ENCODE measurements at places on chromosomes 13 and 19. TPM values are rescaled to one million over a fixed set of nuclear protein-coding genes. Genes with fewer than 3 reads are reported as not detected.

DNA sequence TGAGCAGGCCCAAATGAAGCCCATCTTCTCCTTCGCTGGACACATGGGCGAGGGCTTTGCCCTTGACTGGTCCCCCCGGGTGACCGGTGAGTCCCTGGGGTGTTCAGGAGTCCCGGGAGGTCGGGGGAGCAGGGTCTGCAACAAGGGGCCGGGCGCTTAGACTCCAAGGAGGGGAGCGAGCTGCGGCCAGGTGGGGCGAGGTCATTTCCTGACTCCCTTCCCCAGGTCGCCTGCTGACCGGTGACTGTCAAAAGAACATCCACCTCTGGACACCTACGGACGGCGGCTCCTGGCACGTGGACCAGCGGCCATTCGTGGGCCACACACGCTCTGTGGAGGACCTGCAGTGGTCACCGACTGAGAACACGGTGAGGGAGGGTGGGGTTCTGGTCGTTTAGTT is 4.7 kb downstream of the GRWD1 start:
- no peak for DNase-seq

- DNase-seq = no peak
These were observed 19.3 kb downstream of the TMED1 start for GRCh38 chr19:10816691-10817090.

The ZNF471 gene
- 0.65 TPM for total RNA-seq

DNA sequence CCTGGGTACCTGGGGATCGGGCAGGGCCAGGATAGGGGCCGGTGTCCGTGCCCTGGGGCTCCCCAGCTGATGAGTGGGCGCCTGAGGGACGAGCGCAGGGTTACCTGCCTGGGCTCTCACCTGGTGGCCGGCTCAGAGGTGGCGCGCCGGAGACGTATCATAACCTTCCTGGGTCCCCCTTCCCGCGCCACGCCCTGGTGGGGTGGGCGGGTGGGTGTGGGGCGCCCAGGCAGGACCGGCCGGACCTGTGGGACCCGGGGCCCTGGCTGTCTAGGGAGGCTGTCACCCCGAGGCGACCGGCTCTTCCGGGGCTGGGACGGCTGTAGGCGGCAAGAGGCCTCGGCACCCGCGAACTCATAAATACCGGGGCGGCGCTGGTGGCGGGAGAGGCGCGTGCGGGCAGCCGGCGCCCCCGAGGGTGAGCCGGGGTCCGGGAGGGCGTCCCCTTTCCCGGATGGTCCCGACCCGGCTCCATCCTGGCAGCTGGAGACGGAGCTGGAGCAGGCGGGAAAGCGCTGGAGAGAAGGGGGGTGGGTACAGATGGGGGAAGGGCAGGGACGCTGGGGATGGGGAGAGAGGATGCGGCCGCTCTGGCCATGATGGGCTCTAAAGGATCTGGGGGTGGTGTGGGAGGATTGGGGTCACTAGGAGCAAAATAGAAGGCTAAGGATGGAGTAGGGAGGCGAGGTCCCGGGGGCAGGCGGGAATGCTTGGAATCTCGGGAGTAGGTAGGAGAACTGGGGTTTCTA is at the start of gene ACP7:
Gene ACP7 (plus strand): TSS at position 386 of the 749 bp plus-strand sequence. CDS start 902 bp downstream, outside the sequence.
- DNase-seq = no peak

The USHBP1 gene
- total RNA-seq = 33.5 TPM

The ZNF653 gene
- total RNA-seq = 5.2 TPM
